NCI-H526 (cell line): ENCODE measurements at places on chromosomes 13 and 19.

DNA sequence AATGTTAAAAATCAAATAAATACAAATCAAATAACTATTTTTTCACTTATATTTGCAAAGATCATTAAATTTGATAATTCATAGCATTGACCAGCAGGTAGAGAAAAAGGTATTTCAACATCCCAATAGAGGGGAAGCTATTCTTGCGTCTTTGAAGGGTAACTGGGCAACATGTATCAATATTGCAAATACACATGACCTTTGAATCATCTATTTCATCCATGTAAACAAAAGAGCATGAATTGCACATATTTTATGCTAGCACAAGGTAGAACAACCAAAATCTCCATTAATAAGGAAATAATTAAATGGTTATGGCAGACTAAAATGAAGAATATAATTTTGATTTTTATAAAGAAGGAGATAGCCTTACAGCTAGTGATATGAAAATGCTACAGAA lies 372.8 kb downstream of the GPC5 start:
- no peak for DNase-seq

GRCh38 chr13:43805071-43805468 lies 18.3 kb upstream of the ENOX1 start:
- no peak for DNase-seq

GRCh38 chr13:90838317-90838960 lies 509.0 kb upstream of the MIR17HG start:
- no peak for DNase-seq

DNA sequence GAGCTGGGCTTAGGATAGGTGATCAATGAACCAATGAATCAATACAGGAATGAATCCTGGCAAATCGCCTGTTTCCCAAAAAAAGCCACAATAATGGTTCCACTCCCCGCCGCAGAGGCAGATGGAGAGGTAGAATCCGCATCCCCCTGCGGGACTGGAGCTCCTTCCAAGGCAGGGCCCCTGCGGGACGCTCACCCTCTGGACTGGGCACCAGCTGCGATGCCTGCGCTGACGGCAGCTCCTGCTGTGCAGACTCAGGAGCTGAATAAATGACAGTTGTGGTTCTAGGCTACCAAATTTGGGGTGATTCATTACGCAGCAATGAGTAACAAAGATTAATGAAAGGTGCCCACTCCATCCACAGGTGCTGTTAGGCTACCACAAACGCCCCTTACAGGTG lies 8.8 kb upstream of the CDC34 start:
- no peak for DNase-seq

- DNase-seq, result no peak
These were observed 1.5 kb upstream of the DAND5 start for GRCh38 chr19:12967907-12968306.

GRCh38 chr19:19461671-19462622 lies 53.4 kb downstream of the TSSK6 start:
- DNase-seq, result peak; percentile 8

DNA sequence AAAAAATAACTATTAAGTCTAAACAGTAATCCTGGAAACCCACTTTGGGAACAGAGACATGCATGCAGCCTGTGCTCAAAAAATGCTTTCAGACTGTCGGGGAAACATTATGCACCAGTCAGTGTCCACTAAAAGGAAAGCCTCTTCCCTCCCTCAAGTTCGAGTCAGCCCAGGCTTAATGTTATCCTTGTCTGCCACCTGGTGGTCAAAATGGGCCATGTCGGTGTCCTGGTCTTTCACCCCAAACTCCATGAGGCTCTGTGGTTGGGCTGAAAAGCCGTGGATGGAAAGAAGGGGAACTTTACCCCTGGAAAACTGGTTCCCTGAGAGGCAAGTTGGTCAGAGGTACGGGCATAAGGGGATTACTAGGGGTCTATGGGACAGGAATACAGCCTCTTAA lies 88.4 kb upstream of the ZNF492 start:
- peak; percentile 52 for DNase-seq

- DNase-seq, result no peak
These were observed 9.7 kb upstream of the ATP1A3 start for GRCh38 chr19:42003506-42004294.

GRCh38 chr13:34515201-34515600 lies 426.9 kb upstream of the NBEA start:
- DNase-seq, result no peak

DNA sequence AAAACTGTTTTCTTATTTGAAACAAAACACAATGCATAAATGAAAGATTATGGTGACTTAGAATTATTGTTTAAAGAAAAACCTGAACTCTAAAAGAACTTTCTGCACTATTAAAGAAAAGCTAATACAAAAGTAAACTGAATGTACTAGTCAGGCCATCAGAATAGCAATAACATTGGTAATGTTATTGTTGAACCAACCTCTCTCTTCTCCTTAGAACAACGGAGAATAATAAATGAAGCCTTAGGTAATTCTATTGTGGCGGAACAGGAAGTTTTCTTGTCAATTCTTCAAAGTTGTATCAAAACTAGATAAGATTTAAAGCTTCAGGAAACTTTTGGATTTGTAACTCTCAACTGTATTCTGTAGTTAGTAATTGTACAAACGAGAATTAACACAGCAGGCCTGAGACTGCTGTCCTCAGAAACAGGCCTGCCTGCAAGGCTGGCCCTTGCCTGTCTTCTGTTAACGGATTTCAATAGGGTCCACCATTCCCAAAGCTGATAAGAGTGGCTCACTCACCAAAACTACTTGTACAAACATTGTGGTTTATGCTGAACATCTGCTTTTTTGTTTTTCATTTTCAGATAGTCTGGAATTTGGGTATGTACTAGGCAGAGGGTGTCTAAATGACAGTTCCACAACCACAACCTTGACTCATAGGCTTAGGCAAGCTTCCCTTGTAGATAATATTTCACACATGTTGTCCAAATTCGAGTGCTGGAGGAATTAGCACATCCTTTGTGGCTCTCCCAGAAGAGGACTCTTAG lies 825.8 kb downstream of the GPC5 start:
- DNase-seq, result no peak

DNA sequence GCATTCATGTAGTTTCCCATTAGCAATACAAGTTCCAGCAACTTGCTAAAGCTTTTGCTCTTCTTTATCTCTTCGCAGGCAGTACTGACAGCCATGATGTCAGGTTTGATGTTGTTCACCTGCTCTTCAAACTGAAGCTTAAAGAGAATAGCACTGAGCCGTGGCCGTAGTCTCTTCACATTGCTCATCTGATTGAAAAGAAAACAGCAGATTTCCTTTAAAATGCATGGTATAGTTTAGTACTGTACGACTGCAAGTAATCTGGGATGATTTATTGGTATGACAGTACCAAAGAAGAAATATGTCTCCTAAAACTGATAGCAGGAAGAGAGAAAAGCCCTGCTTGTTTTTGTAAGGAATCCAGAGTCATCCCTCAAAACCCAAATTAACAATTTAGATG lies 284.4 kb downstream of the DIAPH3 start:
- DNase-seq, result no peak

DNA sequence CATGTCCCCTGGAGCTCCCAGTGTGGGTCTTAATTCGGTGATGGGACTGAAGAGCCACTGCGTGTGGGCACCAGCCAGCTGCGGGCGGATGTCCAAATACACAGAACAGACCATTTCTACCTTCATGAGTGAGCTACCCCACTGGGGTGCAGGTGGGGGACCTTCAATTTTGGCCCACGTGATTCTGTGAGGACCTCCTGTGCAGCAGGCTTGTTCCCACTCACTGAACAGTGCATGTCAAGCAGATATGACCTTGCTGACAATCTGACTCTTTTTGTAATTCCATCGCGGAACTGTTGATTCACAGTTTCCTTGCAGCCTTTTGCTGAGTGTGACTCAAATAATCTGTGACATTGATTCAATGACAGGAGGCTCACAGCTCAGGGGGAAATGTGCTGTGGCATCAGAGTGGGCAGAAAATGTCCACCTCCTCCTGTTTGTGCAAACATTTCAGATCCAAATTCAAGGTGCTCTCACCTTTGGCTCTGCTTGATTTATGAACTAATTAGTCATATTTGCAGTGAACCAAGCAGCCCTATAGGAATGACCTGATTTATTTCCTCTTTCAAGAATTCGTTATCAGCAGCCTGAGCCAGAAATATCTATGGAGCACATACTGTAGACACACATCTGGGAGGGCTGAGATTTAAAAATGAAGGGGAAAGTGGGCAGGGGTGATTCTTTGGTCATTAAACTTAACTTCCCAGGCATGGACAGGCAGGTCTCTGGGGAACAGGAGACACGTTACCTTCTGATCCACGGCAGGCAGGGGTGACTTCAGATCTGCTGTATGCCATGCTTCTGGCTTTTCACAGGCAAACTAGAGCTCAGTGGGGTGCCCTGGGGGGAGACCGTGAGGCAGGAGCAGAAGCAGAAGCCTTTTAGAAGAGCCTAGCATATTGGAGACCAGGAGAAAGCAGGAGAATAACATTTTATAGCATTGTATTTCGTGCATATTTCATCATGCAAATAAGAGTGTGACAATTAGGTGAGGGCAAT lies 170.0 kb upstream of the KL start:
- DNase-seq, result no peak

- DNase-seq, result no peak
These were observed 57.8 kb downstream of the COG3 start for GRCh38 chr13:45522571-45522970.

DNA sequence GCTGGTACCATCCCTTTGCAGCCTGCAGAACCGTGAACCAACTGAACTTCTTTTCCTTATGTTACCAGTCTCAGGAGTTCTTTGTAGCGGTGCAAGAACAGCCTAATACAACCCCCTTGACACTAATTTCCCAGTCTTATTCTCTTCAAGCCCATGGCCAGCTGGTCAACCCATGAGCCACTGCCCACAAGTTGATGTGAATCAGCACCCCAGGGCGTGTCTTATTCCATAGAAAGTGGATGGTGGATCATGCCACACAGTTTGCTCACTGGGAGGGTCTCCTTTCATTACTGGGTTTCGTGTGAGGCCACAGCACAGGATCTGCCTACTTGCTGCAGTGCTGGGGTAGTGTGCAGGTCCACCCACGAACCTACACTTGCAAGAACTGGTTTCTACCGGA lies 27.0 kb downstream of the TEX29 start:
- DNase-seq, result no peak

GRCh38 chr13:62524498-62524897 lies 1108.8 kb upstream of the PCDH20 start:
- no peak for DNase-seq

GRCh38 chr13:93851236-93851635 lies 624.6 kb downstream of the GPC6 start:
- no peak for DNase-seq

GRCh38 chr13:36536546-36536945 lies 104.3 kb downstream of the CCNA1 start:
- DNase-seq, result no peak

DNA sequence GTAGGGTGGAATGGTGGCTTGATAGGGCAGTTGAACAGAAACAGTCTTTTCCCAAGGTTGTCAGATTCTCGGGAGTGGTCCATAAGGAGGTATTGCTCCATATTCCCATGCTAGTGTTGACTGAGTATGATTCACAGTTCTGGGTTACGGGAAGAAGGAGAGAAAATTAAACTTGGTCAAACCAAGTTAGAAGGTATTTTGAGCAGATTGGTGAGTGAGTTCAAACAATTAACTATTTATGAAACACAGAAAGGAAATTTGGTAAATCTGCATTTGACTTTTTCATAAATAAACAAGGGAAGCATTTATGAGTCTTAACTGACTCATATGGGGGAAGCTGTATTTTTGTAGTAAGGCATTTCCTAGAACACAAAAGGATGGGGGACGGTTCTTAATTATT lies 2419.4 kb downstream of the PCDH9 start:
- no peak for DNase-seq

GRCh38 chr19:1064661-1065605 lies 2.0 kb upstream of the ARHGAP45 start:
- no peak for DNase-seq

GRCh38 chr13:108407495-108407894 lies 138.0 kb downstream of the TNFSF13B start:
- DNase-seq, result no peak

DNA sequence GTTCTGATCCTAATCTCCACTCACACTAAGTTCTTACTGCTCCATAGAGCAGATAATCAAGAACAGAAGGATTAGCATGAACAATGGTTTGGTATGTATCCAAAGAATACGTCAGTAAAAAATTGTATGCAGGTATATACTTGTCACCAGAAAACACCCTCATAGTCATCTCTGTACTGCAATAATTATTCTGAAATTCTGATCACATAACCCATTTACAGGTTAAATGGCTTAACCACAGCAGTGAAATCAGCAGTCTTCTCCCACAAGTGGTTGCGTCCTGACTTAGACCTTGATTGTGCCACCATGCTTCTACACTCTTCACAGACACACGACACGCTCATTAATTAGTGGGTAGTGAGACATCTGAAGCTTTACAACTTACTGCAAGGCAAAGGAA lies 50.9 kb downstream of the LNX2 start:
- DNase-seq, result no peak

GRCh38 chr13:86193281-86193680 lies 394.1 kb upstream of the SLITRK6 start:
- no peak for DNase-seq

DNA sequence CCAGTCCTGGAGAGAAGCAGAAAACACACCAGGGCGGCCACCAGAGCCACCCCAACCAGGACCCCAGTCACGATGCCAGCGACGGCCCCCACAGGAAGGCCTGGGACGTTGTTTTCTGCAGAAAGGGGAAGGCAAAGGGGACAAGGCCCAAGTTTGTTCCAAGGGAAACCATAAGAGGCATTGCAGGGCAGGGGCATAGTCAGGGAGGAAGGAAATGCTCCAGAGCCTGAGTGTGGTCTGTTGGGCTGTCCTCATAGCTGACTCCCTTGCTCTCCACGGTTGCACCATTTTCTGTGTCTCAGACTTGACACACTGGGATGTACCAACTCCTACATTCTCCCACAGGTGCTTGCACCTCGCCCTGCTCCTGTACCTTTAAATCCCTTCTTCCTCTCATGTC lies 5.2 kb downstream of the CEACAM4 start:
- DNase-seq, result no peak

GRCh38 chr19:46390866-46391265 lies 22.5 kb downstream of the CCDC8 start:
- no peak for DNase-seq

DNA sequence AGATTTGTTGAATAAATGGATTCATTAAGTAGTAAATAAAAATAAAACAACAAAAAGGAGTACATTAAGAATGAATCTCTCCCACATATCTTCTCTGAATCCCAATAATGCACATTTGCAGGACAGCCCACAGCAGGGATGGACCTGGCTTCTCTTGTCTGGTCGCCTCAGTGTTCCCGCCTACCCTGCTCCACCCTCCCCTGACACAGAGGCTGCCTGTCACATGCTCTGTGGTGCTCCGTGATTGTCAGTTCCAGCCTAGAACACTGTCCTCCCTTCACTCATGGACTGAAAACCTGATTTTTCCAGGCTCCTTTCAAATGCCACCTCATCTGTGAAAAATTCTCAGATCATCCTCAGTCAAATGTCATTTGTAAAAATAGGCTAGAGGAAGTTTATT lies 94.5 kb upstream of the GPR12 start:
- no peak for DNase-seq

GRCh38 chr13:56736966-56737365 lies 403.8 kb upstream of the PRR20A start:
- no peak for DNase-seq

- no peak for DNase-seq
These were observed 103.8 kb upstream of the SPATA13 start for GRCh38 chr13:24056616-24057137.

- no peak for DNase-seq
These were observed 676 bp downstream of the CD320 start for GRCh38 chr19:8307400-8307964.

GRCh38 chr19:10538204-10538983 lies 5.3 kb upstream of the ATG4D start:
- no peak for DNase-seq
